ENCODE measurements at places on chromosomes 13 and 19. TPM values are rescaled to one million over a fixed set of nuclear protein-coding genes. Genes with fewer than 3 reads are reported as not detected.

Gene MATK
- total RNA-seq = 11.5 TPM

Gene SLC17A7
- total RNA-seq = 0.55 TPM

Gene RGL3
- 4.7 TPM for total RNA-seq

Gene HIPK4
- 0.10 TPM for total RNA-seq

Gene PRSS57
- total RNA-seq = 0.33 TPM

Gene IL27RA
- total RNA-seq = 4.1 TPM

Gene CGB5
- total RNA-seq = not detected

Gene C19orf81
- total RNA-seq = 7.1 TPM

Gene MYO16
- total RNA-seq = 51.7 TPM

Gene CEACAM21
- 11.9 TPM for total RNA-seq

Gene RDH13
- total RNA-seq = 18.8 TPM

Gene ZNF726
- 9.9 TPM for total RNA-seq

Gene FAM83E
- total RNA-seq = 0.61 TPM

Gene MUC16
- total RNA-seq = under 0.01 TPM

Gene FFAR3
- 0.10 TPM for total RNA-seq

Gene KLK3
- not detected for total RNA-seq

Gene NMRK2
- total RNA-seq = 0.28 TPM

Gene ATP11A
- total RNA-seq = 18.0 TPM

Gene ACP7
- not detected for total RNA-seq

Gene CLDN10
- 14.5 TPM for total RNA-seq
